Glomerular endothelial cell (primary cell): ENCODE measurements at places on chromosomes 3 and 15. TPM values are rescaled to one million over a fixed set of nuclear protein-coding genes. Genes with fewer than 3 reads are reported as not detected.

PLSCR5 gene
- total RNA-seq: not detected in 2 replicates

OXTR gene
- total RNA-seq: 1.1 and 4.8 TPM in 2 replicates

ERC2 gene
- 0.19 and 1.3 TPM in 2 replicates for total RNA-seq

ARGFX gene
- not detected in 2 replicates for total RNA-seq

DUOXA2 gene
- total RNA-seq: not detected in 2 replicates

SLC28A2 gene
- total RNA-seq: not detected in 2 replicates

TPM1 gene
- 476 and 748 TPM in 2 replicates for total RNA-seq

DPPA2 gene
- not detected in 2 replicates for total RNA-seq

MESP2 gene
- 0.15 TPM in 1 of 2 replicates, not detected in the other for total RNA-seq

CCRL2 gene
- 11.5 and 15.8 TPM in 2 replicates for total RNA-seq

GOLGA6D gene
- total RNA-seq: not detected in 2 replicates

IQCF5 gene
- total RNA-seq: not detected in 2 replicates

SKOR1 gene
- 0.19 TPM in 1 of 2 replicates, not detected in the other for total RNA-seq

SMCO1 gene
- total RNA-seq: not detected in 2 replicates

C3orf70 gene
- total RNA-seq: 2.4 and 2.7 TPM in 2 replicates

FGD5 gene
- 72.1 and 109 TPM in 2 replicates for total RNA-seq

LCTL gene
- 0.06 TPM in 1 of 2 replicates, not detected in the other for total RNA-seq

KBTBD12 gene
- total RNA-seq: not detected in 2 replicates

ERICH6 gene
- total RNA-seq: not detected in 2 replicates

BAHD1 gene
- 19.8 and 23.0 TPM in 2 replicates for total RNA-seq

CTDSPL gene
- 21.1 and 26.9 TPM in 2 replicates for total RNA-seq

CHRM5 gene
- total RNA-seq: not detected in 2 replicates

ATP8B4 gene
- total RNA-seq: not detected in 2 replicates
